Panc1 (cell line): ENCODE measurements at places on chromosomes 1 and 21. TPM values are rescaled to one million over a fixed set of nuclear protein-coding genes. Genes with fewer than 3 reads are reported as not detected.

Gene TAL1
- total RNA-seq: 0.05 TPM

Gene PFKFB2
- total RNA-seq: 35.6 TPM

Gene HES3
- not detected for total RNA-seq

Gene LCE3E
- not detected for total RNA-seq
